ENCODE measurements at places on chromosomes 16 and 17. TPM values are rescaled to one million over a fixed set of nuclear protein-coding genes. Genes with fewer than 3 reads are reported as not detected.

Gene MEIOB
- 0.14 TPM for total RNA-seq

Gene STX1B
- 0.27 TPM for total RNA-seq

Gene SPATA32
- total RNA-seq = not detected

Gene CCL7
- 0.53 TPM for total RNA-seq

Measured in thoracic aorta endothelial cell (primary cell).